Fibroblast of villous mesenchyme (primary cell): ENCODE measurements at places on chromosomes 7 and 10. TPM values are rescaled to one million over a fixed set of nuclear protein-coding genes. Genes with fewer than 3 reads are reported as not detected.

DNA sequence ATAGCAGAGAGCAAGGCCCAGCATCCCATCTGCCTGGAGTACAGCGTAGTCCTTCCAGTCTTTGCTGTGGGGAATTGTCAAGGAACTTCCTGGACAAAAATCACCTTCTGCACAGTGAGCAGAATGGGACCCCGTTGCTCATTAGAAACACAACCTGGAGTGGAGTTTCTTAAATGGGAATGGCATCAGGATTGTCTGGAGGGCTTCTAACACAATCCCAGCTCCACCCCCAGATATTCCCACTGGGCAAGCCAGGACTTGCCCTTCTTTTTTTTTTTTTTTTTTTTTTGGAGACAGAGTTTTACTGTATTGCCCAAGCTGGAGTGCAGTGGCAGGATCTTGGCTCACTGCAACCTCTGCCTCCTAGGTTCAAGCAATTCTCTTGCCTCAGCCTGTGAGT, 356.4 kb downstream of the GALNT17 start:
- peak; percentile 12 for DNase-seq

DNA sequence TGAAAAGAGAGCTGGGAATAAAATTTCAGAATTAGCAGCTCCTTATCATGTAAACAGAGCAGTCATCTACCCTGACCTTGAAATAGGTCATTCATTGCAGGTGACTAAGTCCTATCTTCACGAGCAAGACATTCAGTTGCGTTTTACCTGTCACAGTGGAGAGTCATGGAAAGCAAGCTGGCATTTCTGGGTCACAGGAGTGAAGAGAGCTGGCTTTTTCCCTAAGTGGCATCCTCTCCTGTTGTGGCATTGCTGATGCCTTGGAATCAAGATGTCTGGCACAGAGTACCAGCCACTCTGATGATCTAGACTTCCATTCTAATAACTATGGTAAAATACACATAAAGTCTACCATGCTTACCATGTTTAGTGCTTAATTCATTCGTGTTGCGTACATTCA, 70.8 kb downstream of the SCRN1 start:
- DNase-seq: no peak

Gene NEBL
- under 0.01 TPM in 2 replicates for total RNA-seq

DNA sequence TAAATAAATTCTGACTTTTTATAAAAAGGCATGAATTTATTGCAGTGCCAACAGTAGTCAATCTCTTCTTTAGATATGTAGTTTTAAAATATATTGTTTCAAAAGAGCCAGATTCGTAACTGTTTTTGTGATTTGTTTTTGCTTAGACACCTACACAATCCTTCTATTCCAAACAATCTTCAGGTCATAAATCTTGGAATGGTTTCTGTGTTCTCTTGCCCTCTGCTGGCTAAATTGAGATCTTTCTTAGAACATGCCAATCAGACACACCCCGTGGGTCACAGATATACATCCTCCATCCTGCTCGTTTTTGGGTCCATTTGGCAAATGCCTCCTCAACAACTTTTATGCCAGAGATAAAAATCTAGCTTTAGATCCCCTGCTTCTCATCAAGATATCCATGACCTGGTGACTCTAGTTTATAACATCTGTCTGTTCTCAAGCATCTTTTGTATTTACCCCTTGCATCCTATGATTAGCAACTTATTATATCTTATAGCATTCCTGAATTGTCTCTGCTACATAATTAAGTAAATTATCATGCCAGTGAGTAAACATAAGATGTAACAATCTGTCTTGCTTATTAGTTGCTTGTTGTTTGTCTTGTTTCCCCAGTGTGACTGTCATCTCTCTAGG, 35.3 kb upstream of the IFRD1 start:
- DNase-seq: peak; percentile 34

Gene ASB15
- not detected in 2 replicates for total RNA-seq

GRCh38 chr10:80471715-80472233, 17.7 kb downstream of the TSPAN14 start:
- DNase-seq: no peak

Gene MYO1G
- total RNA-seq: under 0.01 TPM in 2 replicates

- no peak for DNase-seq
Observed at GRCh38 chr7:48643431-48644013, 280.8 kb upstream of the CDC14C start.

- DNase-seq: no peak
Observed at GRCh38 chr10:111390813-111391563, 314.2 kb downstream of the ADRA2A start.

Gene SKIDA1
- 0.32 and 0.43 TPM in 2 replicates for total RNA-seq

GRCh38 chr7:100875356-100875751, 451 bp downstream of the SRRT start:
- peak; percentile 17 for DNase-seq

Gene SCRN1
- total RNA-seq: 74.4 and 113 TPM in 2 replicates

Gene DYDC2
- total RNA-seq: under 0.01 TPM in 1 of 2 replicates, not detected in the other

GRCh38 chr10:101840102-101840684, 3.4 kb downstream of the KCNIP2 start:
- no peak for DNase-seq

- DNase-seq: no peak
Observed at GRCh38 chr7:36787933-36788378, 63.7 kb upstream of the AOAH start.

DNA sequence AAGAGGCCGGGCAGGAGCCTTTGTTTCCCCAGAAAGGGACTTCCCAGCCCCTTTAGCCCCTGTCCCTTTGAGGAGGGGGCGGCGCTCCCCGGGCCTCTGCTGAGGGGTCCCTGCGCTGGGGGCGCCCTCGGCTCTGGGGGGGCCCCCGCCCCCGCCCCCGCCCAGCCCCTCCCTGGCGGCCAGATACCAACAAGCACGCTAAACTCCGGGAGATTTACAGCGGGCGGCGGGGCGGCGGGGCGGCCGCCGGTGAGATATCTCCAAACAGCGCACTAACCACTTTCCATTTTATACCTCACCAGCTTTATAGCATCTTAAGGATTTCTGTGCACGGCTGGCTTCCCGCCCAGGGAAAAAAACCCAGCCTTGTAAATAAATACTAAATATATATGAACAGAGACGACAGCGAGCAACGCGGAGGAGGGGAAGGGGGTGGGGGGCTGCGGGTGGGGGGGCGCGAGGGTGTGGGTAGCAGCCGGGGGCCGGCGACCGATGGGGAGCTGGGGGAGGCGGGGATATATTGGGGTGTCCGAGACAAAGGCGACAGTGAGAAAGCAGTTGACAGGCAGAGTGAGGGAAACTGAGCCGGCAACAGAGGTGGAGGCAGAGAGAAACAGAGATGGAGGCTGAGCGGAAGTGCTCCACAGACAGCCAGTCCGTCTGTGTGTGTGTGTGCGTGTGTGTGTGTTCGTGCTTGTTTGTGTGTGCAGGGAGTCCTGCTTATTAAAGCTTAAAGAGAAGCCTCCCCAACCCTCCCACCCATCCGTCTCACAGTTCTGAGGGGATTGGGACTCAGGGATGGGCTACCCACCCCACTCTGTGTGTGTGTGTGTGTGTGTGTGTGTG, 85.8 kb downstream of the HIF1AN start:
- DNase-seq: no peak

Gene TLL2
- under 0.01 TPM in 1 of 2 replicates, not detected in the other for total RNA-seq

Gene CPA2
- total RNA-seq: 0.32 TPM in 1 of 2 replicates, not detected in the other

- peak; percentile 59 for DNase-seq
Observed at GRCh38 chr10:103470761-103471653, 8.0 kb downstream of the CALHM3 start.

DNA sequence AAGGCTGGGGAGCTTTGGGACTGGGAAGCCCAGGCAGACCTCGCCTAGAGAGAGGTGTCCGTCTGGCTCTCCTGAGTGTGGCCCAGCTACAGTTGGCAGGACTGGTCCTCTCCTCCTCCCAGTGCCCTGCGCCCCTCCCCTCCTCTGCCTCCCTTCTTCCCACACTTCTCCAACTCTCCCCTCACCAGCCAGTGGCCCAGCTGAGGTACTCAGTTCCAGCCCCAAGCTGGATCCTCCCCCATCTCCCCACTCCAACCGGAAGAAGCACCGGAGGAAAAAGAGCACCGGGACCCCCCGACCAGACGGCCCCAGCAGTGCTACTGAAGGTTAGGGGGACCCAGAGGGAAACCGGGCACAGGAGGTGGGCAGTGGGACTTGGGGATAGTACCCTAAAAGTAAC, 27.7 kb downstream of the GBX1 start:
- no peak for DNase-seq

- DNase-seq: no peak
Observed at GRCh38 chr7:66331883-66332282, 126.7 kb downstream of the TPST1 start.

- DNase-seq: no peak
Observed at GRCh38 chr10:113041324-113041723, 91.3 kb downstream of the TCF7L2 start.
